NCI-H1092 treated with DMSO at 0.1 percent for 48 hours (cell line): ENCODE measurements at places on chromosomes 2 and 18.

GRCh38 chr2:188114014-188114413, 177.7 kb upstream of the GULP1 start:
- DNase-seq = no peak

- DNase-seq = no peak
Observed at GRCh38 chr18:12515550-12515949, 107.8 kb downstream of the PRELID3A start.

DNA sequence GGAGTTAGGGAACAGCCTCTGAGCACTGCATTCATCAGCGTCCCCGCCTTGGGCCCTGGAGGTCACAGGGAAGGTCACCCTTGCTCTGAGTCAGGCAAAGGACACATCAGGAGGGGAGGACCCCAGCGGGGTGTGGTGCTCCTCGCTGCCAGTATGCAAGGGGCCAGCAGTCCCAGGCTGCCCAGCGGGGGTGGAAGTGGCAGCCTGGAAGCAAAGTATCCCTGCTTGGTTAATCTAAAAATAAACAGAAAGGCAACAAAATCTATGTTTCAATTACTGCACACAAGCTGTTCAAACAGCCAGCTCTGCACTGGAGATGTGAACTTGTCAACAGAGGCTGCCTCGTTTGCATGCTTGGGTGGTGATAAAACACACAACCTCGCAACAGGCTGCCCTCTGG, 164.1 kb downstream of the KLHL29 start:
- DNase-seq = peak; percentile 89

DNA sequence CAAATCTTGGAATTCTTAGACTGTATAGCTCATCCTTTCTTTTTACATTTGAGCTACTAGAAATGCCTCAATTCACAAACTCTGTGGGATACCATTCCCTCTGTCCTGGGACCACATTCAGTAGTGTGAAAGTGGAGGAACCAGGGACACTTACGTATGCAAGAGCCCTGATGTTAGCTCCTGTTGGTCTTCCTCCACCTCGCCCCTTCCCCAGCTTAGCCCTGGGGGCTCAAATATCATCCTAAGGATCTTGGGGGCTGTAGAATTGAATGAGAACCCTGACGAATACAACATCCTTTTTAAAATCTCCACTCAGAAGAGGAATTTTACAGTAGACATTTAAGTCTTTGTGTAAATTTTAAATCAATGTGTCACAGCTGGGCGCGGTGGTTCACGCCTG, 65.2 kb upstream of the RAPH1 start:
- DNase-seq = no peak

DNA sequence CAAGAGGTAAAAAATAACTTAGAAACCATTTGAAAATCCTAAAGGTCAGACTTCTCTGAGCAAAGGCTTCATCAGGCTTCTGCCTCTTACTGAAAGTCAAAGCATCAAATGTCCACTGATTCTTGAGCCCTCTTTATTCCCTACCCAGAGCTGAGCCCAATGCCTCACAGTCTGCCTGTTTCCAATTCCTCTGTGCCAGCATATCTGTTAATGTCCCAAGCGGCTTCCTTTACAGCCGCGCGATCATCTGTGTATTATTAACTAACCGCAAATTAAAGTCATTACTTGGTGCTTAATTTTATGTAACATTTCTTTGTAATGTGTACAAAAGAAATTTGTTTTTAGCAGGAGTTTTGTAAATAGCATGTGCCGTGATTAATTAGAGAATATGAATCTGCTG, 418.8 kb upstream of the HNRNPA3 start:
- DNase-seq = no peak

GRCh38 chr2:151410485-151410834, 758 bp downstream of the RIF1 start:
- peak; percentile 49 for DNase-seq

GRCh38 chr2:48098539-48098938, 192.2 kb upstream of the FBXO11 start:
- no peak for DNase-seq

DNA sequence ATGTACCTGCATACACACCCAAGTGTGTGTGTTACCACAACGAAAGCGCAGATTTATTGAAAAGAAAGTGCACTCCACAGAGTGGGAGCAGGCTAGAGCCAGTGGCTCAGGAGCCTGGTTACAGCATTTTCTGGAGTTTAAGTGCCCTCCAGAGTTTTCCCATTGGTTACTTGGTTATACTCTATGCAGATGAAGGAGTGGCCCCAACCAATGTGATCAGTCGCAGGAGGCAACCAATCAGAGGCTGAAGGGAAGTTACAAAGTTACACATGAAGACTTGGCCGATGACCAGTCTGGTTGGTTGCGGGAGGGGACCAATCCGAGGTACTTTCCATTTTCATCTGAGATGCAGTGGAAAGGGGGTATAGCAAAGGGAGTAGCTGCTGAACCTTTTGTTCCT, 13.5 kb upstream of the PRLH start:
- DNase-seq = no peak

- DNase-seq = no peak
Observed at GRCh38 chr2:234682492-234683228, 185.8 kb upstream of the ARL4C start.

- no peak for DNase-seq
Observed at GRCh38 chr2:239579081-239579480, 178.3 kb upstream of the HDAC4 start.

DNA sequence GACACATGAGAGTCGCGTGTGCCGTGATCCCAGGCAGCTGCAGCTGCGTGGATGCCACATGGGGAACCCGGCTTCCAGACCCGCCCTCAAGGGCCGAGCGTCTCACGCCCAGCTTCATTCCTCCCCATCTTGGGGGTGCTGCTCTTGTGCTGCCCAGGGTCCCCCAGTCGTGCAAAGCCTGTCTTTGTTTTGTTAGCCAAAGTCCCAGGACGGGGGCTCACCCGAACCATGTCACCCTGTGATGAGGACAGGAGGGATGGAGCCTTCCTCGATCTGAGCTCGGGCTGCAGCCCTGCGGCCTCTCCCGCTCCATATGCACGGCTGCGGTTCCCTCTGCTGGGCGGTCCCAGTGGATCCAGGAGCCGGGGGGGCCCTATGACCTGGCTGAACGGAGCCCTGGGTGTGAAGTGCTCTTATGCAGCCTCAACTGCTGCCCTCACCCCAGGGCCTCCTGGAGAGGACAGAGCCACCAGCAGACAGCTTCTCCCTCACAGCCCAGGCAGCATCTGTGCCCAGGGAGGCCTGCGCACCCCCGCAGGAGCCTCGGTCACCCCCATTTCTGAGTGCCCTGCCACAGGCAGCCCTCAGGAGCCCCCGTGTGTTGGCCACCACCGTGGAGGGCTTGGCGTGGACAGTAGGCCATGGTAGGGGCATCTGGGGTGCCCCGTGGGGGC, 99.0 kb upstream of the CTDP1 start:
- no peak for DNase-seq

DNA sequence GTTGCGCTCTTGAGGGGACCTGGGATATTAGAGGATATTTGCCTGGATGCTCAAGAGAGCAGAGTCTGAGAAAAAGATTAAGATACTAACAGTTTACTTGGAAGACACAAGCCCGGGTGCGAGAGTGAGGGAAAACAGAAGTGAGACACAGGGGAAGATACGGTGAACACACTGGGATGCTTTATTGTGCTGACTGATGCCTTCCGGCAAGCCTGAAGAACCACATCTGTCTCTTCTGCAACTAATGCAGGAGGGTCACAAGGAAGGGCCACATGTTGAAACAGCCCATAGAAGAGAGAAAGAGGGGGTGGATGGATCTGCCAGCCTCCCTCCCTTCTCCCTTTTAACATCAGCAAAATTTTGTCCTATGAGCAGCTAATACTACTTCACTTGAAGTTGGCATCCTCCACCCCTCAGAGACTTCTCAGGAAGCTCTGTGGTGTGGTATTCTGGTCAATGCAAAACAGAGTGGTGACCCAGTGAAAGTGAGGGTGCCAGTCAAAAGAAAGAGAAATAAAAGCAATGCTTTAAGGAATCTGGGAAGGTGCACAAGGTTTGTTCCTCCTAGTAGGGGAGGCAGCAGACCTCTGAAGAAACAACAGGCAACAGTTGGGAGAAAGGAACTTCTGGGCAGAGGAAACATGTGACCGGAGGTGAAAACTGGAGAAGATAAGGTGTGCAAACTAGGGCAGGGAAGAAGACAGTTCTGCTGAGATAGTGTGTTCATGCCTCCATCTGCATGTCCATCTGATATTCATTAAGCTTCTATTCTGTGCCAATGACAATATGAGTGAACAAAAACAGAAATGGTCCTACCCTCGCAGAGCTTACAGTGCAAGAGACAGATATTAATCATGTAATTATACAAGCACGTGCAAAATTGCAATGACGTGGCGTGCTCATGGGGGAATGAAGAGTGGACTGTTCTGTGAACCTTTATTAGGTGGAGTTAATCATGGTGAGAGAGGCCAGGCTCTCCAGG, 107.1 kb downstream of the LYPD6B start:
- DNase-seq = no peak

- DNase-seq = no peak
Observed at GRCh38 chr2:221559991-221560390, 12.1 kb downstream of the EPHA4 start.

DNA sequence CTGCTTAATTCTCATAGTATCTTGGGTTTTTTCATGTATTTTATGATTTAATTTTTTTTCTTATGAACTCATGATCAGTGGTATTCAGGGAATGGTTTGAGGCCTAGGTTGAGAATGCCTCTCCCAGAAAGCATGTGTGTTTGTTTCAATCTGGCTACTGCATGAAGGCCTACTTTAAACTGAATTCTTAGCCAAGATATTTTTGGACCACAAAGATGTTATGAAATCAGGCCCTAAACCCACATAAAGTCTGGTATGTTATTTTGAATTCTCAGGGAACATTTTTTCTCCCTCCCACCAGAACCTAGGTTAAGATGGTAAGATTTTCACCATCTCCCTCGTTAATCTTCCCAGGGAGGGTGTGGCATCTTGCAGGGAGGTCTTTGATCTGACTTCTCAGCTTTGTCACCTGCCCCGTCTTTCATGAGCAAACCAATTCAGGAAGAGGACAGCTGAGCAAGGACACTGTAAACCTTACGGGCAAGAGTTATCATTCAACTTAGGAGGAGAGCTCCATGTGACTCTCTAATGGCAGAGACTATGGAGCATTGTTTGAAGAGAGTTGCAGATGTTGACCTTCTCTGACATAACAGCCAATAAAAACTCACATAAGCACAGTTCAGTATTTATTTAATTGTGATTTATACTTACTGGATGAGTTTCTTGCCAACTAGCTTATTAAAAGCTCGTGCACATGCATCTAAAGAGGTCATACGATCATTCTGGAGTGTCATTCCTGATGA, 21.3 kb upstream of the ACKR3 start:
- DNase-seq = no peak

- no peak for DNase-seq
Observed at GRCh38 chr2:19860022-19860421, 41.8 kb downstream of the TTC32 start.

- DNase-seq = no peak
Observed at GRCh38 chr18:8996771-8997432, 105.6 kb upstream of the NDUFV2 start.

- no peak for DNase-seq
Observed at GRCh38 chr2:30147196-30147714, 448 bp downstream of the YPEL5 start.

DNA sequence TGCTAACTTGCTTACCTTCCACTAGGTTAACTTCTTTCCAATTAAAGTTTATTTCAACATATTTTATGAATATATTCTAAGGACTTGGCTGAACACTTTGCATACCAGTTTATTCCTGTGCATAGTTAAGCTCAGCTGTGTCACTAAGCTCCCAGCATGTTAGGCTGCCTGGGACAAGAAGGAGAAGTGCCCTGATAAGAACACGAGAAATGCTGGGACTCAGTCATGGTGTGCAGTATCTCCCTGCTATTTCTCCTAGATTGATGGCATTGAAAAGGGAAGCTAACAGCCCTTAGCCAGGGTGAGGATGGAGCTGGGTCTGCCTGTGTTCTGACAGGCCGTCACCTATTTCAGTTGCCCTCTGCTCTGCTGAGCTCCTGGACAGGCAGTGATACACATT, 164.3 kb downstream of the TRABD2A start:
- DNase-seq = no peak

DNA sequence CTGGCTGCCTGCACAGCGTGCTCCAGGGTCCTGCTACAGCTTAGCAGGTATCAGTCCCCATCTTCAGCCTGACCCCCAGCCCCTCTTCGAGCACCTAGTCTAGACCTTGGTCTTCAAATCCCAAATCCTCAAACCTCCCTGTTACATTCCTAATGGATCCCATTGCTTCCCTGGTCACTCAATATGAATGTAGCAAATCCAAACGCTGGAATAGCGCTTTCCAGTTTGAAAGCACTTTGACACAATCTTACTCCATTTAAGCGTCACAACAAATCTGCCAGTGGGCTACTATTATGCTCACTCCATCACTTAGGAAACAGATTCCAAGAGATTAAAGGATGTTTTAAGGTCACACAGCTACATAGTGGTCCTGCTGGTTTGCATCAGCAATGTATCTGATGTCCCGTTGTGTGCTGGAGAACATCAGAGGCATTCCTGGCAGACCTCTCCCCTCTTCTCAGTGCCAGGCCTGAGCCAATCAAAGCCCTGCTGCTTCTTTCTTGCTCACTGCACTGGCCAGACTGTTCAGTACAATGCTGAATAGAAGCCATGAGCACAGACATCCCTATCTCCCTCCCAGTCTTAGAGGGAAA, 11.1 kb upstream of the INO80C start:
- DNase-seq = no peak
